Kidney capillary endothelial cell (primary cell): ENCODE measurements at places on chromosomes 11 and 22.
A peak's percentile ranks its signal among the peaks of the same experiment; 100 is the strongest.

- DNase-seq, result no peak
Measured at GRCh38 chr11:109865548-109866186, 227.5 kb upstream of the ZC3H12C start.

DNA sequence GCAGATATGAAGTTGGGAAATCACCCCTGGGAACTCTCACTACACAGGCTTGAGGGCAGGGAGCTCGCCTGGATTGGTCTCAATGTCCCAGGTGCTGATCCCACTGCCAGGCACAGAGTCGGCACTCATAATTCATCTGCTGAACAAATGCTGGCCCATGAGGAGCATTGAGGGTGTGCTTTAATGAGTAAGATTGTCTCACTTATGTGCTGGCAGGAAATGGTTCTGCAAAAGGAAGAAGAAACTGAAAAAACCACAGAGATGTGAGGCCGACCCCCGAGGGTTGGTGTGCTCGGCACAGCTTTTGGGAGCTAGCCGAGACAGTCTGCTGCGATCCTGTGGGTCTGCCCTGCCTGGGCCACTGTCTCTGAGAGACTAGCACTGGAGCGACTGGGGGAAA lies 9.4 kb downstream of the PLAAT2 start:
- no peak for DNase-seq

- no peak for DNase-seq
Measured at GRCh38 chr11:61618978-61619377, 38.1 kb upstream of the SYT7 start.

- no peak for DNase-seq
Measured at GRCh38 chr11:65182258-65183170, 786 bp downstream of the CAPN1 start.

DNA sequence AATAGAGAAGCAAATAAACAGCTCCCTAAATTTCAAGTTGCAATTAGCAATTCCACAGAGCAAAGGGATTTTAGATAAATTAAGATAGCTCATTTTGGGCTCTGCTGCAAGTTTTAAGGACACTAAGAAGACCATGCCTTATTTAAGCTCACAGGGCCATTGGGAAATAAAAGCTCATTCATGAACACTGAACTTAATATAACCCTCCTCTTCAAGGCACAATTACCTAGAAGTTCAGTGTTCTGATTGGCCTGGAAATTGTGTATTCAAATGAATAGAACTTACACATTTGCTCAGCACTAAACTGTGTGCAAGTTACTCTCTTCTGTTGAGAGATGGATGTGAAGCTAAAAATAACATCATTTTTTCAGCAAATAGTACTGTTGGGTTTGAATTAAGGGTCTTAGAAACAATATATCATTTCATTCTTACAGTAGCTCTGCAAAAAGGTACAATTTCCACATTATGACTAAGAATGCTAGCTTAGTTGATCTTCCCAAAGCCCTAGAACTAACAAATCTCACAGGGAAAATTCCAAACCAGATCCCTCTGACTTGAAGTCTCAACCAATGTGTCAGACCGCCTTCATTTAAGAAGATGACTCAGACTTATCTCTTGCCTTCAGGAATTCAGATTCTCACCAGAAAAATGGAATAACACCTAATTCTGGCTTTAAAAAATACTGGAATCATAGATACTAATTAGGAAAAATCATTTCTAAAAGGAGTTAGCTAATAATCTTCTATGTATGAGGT lies 87.4 kb upstream of the LRRC55 start:
- no peak for DNase-seq

DNA sequence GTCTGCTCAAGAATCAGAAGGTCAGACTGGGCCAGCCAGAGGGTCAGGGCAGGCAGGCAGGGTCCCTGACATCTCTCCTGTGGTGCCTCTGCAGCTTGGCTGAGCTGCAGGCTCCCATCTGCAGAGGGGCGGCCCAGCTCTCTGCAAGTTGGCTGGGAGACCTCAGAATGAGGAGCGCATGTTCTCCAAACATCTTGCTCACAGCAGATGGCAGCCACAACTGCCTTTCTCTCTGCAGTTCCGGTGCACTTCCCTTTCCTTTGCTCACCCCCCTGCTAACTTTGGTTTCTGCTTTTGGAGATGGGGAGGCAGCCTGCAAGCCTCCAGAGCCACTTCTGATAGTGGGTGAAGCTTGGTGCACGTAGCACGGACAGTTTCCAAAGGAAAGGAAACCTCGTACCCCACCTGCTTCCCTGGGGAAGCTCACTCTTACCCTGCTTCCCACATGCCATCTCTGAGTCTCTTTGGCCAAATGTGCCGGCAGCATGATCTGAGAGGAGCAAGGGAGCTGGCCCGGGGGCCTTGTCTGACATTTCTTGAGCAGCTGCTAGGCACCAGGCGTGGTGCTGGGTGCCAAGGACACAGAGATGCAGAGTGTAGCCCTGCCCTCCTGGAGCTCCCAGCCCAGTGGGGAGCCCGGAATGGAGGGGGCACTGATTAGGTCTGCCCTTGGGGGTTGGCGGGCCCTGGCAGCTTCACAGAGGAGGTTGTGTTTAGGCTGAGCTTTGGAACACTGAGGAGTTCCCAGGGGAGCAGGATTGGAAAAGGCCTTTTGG lies 18.2 kb downstream of the DAGLA start:
- DNase-seq, result no peak

DNA sequence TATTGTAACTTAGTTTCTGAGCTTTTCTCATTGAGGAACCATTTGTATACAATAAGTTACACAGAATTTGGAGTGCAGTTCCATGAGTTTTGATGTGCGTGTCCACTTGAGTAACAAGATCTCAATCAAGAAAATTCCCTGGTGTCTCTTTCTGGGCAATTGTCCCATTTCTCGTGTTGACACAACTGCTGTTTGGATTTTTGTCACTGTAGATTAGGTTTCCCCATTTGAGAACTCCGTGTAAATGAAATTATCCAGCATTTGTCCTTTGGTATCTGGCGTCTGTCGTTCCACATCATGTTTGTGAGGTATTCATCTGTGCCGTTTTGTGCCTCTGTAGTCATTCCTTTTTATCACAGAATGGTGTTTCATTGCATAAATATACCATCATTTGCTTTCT lies 547.0 kb downstream of the TBC1D22A start:
- no peak for DNase-seq

GRCh38 chr11:1073261-1073724 lies 1.4 kb upstream of the MUC2 start:
- no peak for DNase-seq

- no peak for DNase-seq
Measured at GRCh38 chr11:20192151-20192550, 31.9 kb upstream of the DBX1 start.

GRCh38 chr22:38222797-38223119 lies 21.0 kb downstream of the MAFF start:
- no peak for DNase-seq

GRCh38 chr11:64794526-64794925 lies 8.5 kb downstream of the MAP4K2 start:
- no peak for DNase-seq

DNA sequence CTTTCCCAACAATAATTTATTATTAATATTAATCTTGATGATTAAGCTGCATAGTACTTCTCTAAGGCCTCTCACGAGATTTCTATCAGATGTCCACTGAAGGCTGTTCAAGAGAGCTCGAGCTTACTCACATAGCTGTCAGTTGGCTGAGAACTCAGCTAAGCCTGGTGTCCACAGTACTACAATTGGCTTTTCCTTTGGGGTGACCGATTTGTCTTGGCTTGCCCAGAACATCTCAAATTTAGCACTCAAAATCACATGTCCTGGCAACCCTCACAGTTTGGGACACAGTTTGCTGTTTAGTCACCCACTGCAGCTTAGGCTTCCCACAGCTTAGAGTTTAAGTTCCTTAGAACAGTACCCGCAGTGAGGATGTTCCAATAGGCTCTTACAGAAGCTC lies 96.5 kb downstream of the LUZP2 start:
- no peak for DNase-seq

DNA sequence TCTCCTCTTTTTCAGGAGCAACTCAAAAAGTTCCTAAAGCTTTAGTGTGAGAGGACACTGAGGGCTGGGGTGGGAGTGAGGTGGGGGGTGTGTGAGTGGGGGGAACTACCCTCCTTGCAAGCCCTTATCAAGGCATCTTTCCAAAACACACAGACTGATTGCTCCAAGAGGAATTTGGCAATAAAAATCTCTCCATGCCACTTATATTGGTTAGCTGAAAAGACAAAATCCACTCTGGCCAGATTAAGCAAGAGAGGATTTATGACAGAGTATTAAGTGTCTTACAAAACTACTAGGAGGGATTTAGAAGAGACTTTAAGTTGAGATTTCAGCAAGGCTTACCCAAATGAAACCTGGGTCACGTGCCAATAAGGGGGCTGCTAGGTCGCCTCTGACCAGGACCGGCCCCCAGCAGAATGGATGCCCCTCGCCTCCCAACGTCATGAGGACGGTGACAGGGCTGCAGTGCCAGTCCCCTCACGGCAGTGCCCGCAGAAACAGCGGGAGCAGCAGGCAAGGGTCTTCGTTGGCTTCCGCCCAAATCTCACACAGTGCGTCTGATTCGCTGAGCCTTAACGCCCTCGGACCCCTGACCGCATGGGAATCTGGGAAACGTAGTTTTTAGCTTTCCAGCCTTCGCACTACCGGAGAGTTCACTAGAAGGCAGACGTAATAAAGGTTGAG lies 22.1 kb upstream of the CTR9 start:
- DNase-seq, result no peak

GRCh38 chr11:11247086-11247485 lies 106.0 kb downstream of the CSNK2A3 start:
- DNase-seq, result no peak

DNA sequence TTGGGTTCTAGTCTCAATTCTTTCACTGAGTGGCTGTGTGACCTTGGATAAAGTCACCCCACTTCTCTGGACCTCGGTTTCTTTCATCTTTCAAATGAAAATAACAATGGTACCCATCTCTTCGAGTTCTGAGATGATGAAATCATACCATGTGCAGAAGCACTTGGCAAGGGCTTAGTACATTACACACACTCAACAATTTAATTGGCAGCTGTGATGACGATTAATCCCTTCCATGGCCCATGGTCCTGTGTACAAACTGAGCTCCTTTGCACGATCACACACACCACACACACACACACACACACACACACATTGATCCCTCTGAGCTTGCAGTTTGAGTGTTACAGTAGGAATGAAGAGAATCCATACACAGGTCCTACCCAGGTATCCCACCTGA lies 103.4 kb upstream of the ASPHD2 start:
- no peak for DNase-seq

DNA sequence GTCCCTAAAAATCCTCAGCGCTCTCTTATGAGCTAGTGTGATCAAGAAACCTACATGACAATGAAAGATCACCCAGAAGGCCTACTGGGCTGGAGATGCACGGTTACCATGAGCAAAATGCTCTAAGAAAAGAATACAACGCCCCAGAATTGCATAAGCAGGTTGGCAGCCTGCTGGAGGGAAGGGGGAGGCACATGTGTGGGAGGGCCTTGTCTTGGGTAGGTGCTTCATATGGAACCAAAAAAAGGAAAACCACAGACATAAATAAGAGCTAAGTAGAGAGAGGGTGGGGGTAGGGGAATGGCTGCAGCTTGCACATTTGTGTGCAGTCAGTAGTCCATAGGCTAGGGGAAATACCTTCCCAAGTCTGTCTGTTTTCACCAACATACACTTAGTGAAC lies 2.8 kb downstream of the SIAE start:
- no peak for DNase-seq

GRCh38 chr11:63814383-63814736 lies 1.1 kb downstream of the SPINDOC start:
- no peak for DNase-seq

GRCh38 chr22:32389685-32390084 lies 22.4 kb downstream of the RTCB start:
- no peak for DNase-seq

DNA sequence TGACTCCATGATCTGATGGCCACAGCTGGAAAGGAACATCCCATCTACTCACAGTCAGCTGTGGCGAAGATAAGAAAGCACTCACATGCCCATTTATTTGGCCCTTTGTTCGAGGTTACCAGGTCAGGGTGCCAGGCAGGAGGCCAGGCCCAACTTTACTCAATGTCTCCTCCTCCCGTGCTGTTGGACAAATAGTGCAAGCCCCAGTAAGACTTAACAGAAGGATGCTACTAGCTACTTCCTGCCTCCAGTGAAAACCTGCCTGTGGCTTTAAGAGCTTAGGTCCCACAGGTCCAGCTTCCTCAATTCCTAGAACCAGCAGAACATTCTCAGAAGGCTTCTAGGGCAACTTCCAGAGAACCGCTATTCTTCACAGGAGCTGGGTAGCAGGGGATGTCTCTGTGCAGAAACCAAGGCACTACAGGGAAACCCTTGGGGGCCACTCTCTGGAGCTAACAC lies 12.9 kb upstream of the CRY2 start:
- no peak for DNase-seq

- no peak for DNase-seq
Measured at GRCh38 chr11:1534682-1535081, 37.4 kb downstream of the DUSP8 start.

- DNase-seq, result no peak
Measured at GRCh38 chr11:124923296-124923695, 4.2 kb downstream of the HEPN1 start.

DNA sequence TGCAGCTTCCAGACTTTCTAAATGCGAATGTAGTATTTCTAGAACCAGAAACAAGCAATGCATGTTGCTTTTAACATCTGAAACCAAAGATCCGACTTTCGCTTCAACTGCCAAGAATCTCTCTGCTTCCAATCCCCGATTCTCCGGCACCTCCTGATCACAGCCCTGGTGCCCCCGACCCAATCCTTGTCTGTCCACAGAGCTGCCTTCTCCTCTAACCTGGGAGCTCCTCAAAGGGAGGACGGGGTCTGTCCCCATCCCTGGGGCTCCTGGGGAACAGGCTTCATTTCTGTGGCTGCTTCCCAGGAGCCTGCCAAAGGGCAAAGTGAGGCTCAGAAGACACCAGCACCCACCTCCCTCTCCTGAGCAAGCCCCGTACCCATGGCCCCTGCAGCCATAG lies 521 bp downstream of the ALDH3B2 start:
- DNase-seq, result no peak

DNA sequence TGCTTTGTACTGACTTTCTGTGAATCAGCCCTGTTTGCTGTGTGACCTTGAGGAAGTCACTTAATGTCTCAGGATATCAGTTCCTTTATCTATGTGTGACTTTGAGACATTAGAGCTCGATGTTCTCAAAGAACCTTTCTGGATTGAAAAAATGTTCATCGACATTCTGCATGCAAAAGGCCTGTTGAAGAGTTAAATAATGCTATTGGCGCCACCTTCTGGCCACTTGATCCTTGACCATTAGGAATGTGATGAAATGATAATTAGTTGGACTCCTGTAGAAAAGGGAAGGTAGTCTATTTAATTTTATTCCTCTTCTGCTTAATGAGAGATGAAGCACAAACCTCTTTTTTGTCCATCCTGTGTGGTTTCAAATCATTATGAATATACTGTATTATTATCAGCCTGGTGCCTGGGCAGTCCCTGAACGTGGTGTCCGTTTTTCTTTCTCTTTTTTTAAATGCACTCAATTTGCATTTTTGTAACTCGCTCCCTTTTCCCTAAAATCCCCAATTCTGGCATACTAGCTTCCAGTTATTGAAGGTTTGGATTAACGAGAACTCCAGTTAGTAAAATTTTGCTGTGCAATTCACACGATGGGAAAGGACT lies 20.7 kb downstream of the ELF5 start:
- peak; percentile 64 for DNase-seq

GRCh38 chr22:35226958-35227647 lies 30.2 kb upstream of the HMGXB4 start:
- DNase-seq, result no peak
